ENCODE measurements at places on chromosomes 13 and 19.

- DNase-seq = no peak
These were observed 865.7 kb upstream of the SLC10A2 start for GRCh38 chr13:103931885-103932284.

- no peak for DNase-seq
These were observed 17.6 kb downstream of the NOVA2 start for GRCh38 chr19:45955905-45956608.

DNA sequence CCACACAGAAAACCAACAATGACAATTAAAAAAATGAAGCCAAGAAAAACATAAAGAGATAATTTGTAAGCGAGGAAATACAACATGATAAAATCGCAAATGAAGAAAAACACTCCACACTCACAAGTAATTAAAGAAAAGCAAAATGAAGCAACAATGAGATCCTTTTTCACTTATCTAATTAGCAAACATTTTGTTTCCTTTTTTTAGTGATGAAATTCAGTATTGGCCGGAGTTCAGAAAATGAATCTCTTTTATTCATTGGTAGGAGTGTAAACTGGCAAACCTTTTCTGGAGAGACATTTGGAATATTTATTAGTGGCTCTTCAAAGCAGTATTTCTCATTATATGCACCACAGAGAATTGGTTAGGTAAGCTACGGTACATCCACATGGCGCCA, 70.6 kb upstream of the POMP start:
- DNase-seq = no peak

GRCh38 chr19:43735957-43736356, 18.8 kb downstream of the SMG9 start:
- no peak for DNase-seq

DNA sequence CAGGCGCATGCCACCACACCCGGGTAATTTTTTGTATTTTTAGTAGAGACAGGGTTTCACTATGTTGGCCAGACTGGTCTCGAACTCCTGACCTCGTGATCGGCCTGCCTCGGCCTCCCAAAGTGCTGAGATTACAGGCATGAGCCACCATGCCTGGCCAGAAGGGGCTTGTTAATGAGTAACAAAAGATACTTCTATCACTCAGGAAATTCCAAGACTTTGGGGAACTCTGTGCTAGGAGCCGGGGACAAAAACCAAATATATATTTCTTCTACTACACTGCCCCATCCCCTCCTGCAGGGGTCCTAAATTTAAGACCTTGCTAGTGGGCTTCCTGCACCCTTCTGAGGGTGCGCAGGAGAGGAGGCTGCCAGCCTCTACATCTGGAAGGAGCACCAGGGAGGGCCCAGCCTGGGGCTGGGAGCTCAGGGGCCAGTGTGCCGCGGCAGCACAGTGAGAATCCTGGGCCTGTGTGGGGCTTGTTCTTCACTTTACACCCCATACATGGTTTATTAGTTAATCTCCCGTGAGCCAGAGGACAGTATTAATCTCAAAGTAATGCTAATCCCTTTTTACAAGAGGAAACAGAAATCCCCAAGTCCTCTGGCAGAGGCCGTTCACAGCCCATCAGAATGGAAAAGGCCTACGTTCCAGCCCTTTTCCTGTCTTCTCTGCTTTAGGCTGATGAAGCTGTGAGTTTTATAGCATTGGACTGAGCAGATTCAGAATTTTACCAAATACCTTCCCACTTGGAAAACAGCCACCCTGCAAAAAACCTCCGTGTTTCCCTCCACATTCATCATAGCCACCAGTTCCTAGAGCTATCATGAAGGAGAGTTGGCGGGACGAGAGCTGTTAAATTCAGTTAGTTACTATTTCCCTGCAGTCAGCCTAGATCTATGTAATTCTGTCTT, 44.4 kb upstream of the NPAS1 start:
- no peak for DNase-seq

Measured in bone marrow (tissue), 2 donors.